Stimulated activated CD4-positive, alpha-beta T cell treated with anti-CD3 and anti-CD28 coated beads, TNF-alpha, amount 100 ng/mL, for 1 hour (primary cell): ENCODE measurements at places on chromosomes 5 and 9.

DNA sequence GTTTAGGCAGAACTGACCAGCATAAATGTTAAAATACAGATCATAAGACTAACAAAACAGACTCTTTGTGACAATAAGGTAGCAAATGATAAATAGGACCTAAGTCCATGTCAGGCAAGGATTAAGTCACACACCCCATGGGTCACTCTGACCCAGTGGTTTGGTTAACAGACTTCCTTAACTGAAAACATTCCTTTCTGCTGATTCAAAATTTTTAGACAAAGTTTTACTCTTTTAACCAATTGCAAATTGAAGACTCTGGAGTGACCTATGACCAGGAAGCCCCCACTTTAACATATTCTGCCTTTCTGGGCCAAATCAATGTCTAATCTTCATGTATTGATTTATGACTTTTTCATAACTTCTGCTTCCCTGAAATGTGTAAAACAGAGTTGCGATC is 4.9 kb upstream of the NXNL2 start:
- DNase-seq, result no peak

DNA sequence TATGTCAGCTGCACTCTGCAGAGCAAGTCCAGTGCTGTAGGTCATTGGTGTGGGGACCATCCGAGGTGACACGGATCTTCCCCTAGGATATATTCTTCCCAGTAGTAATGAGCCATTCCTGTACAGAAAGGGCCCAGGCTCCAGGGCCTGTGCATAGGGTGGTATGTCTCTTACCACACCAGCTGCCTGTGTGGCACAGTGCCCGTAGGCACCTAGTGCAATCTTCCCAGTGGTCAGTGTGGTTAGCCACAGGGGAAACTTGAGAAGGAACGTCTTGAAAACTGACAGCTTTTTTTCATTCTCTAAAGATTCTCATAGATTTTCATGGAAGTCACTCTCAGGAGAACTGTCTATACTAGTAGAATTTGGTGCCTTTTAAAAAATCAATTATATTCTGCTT is 39.8 kb downstream of the CYSTM1 start:
- no peak for DNase-seq

DNA sequence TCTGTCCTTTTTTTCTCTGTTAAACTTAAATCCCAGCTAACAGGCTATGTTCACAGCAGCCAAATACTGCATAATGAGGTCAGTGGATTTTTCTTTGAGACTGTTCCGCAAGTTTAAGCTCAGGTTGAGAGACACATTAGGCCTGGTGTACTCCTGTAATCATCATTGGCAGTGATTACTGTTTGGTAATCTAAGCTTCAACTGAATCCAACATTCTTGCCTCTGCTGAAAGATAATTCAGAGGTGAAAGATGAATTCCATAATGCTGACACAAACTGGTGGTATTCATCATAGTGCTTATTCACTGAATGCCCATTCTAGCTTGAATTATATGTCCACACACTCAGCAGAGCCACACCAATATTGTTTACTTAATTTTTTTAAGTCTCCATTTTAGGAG is 108.5 kb downstream of the NFIB start:
- no peak for DNase-seq

GRCh38 chr5:58890701-58891085 is 307.8 kb downstream of the RAB3C start:
- DNase-seq, result no peak

GRCh38 chr5:174101195-174101730 is 55.8 kb downstream of the NSG2 start:
- no peak for DNase-seq

DNA sequence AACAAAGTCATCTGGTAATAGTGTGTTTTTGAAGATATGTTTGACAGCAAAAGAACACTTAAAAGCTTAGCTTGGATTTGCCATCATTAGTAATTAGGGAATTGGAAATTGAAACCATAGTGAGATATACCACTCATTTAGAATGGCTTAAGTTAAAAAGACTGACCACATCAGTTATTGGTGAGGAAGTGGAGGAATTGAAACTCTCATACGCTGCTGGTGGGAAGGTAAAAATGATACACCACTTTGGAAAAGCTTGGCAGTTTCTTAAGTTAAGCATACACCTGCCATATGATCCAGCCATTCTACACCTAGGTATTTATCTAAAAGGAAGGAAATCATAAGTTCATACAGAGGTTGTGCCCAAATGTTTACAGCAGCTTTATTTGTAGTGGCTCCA is 213.2 kb downstream of the TRIO start:
- DNase-seq, result no peak
